ENCODE measurements at places on chromosomes 1 and 21.

GRCh38 chr1:201925981-201926645, 20.2 kb downstream of the LMOD1 start:
- no peak for DNase-seq

DNA sequence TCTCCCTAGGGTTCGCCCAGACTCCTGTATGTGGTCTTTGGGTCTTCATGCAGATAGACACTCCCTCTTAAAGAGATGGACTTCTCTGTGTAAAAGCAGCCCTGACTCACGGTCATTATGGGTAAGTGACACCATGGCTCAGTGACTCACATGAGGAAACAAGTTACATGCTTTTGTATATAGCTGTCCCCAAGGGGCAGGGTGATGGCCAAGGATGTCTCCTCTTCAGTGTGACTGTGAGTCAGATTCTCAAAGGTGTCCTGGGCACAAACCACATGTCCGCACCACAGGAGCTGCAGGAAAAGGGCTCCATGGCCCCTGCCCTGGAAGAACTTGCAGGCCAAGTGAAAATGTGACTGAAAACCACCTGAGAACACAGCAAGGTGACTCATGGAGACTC, 380.4 kb downstream of the NPHP4 start:
- peak; percentile 34 for DNase-seq

DNA sequence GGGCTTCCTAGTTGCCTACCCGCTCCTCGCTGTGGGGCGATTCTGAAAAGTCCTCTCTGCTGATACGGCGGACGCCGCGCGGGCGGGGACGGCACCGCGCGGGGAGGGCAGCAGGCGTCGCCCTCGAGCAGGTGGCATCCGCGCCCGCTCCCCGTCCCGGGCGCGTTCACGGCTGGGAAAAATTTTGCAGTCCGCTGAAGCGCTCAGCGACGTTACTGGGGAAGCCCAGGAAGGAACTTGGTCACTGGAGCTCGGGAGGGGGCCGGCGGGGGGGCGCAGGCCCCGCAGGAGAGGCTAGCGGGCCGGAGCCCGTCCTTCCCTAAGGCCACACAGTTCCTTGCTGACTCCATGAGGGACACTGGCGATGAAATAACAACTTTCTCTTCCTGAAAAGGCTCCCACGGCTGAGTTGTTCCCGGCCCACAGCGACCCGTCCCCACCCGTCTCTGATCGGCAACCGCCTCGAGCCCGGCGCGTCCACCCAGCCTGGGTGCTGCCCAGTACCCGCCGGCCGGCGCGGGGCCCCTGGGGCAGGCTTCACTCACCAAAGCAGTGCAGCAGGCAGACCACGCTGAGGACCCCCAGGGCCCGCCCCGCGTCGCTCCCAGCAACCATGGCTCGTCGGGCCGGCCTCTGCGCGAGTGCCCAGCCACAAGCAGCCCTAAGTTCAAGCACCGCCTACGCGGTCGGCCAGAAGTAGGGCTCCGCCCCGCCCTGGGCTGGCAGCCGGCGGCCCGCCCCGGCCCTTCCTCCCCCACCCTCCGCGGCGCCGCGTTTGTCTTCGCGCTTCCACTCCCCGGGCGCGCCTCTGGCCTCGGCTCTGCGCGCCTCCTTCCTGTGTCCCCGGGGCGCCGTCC, at the start of gene CD58:
Gene CD58, minus strand, starts transcription at position 669 of the 857 bp plus-strand sequence. Its CDS starts 54 bp downstream, at position 615.
- peak; percentile 86 for DNase-seq

DNA sequence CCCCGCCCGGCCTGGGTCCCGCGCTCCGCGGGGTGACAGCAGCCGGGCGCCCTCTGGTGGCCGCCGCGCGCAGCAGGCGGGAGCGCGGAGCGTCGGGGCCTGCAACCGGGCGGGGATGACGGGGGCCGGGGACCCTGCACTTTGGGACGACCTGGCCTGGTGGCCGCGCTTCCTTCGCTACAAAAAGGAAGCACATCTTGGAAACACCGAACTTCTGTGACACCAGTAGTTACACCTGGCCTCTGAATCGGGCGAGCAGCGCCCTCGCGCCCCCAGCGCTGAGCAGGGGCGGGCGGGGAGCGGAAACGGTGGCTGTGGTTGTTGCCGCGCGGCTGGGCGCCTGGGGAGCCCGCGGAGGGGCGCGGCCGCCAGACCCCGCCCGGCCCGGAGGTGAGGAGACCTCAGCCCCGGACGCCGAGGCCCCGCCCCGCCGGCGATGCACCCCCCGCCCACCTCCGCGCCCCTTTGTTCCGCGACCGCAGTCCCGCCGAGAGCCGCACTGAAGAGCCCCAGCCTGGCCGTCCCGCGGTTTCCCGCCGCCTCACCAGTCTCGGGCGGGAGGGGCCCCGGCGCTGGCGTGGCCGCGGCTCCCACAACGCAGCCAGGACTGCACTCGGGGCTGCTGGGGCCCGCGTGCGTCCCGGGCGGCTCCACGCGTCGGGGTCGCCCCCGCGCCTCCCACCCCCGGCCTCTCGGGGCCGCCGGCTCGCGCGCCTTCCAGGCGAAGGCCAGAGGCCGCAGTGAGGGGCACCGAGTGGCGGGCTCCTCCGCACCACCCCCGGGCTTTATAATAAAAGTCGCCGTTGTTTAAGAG, 59.3 kb downstream of the H3-3A start:
- DNase-seq, result peak; percentile 49

GRCh38 chr1:92340154-92340553, 41.3 kb downstream of the RPAP2 start:
- no peak for DNase-seq

GRCh38 chr1:180680558-180681144, 48.8 kb downstream of the XPR1 start:
- peak; percentile 77 for DNase-seq

DNA sequence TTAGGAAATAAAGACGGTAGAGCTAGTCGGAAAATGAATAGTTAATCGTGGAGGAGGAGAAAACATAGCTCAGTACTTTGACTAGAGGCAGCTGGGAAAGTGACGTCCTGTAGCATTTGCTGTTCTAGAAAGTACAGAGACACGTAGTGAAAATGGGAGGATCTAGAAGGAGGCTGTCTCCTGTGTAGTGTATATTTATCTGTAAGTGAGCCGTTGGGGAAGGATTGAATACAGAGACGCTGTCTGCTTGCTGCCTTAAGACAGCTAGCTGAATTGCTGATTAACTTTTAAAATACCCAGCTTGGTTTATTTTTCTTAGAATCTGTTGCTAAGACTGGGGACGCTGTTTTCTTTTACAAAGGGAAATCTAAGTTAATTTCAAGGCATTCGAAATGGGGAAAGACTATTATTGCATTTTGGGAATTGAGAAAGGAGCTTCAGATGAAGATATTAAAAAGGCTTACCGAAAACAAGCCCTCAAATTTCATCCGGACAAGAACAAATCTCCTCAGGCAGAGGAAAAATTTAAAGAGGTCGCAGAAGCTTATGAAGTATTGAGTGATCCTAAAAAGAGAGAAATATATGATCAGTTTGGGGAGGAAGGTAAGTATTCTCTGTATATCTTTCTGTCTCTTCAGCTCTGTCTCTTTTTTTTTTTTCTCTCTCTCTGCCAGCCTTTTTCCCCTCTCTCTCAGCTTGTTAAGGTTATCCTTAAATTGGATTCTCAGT, at the start of gene DNAJB4:
Gene DNAJB4, plus strand, starts transcription at position 221 of the 729 bp plus-strand sequence. Its CDS starts 172 bp downstream, at position 393.
- peak; percentile 95 for DNase-seq

Data from HT1080 (cell line).